Stimulated activated CD4-positive, alpha-beta T cell treated with anti-CD3 and anti-CD28 coated beads, Interleukin-1b, Interleukin-23, amount 100 ng/mL, for 1 hour (primary cell): ENCODE measurements at places on chromosomes 2 and 18.
A peak's percentile ranks its signal among the peaks of the same experiment; 100 is the strongest.

- no peak for DNase-seq
These were observed 61.8 kb downstream of the BIN1 start for GRCh38 chr2:127044977-127045661.

DNA sequence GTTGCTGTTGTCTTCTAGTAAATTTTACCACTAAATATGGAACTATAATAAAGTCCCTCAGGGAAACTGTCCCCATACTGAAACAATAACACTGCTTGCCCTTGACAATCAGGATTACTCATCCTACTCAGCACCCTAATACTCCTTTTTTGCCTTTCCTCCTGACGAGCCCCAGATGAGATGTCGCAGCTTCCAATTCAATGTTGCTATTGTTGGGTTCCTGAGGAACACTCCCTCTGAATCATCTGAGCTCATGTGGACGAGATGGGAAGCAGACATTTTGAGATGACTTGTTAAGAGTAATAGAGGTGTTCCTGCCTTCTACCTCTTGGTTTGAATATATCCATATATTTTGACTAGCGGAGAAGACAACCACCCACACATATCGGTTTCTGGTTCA lies 187.8 kb upstream of the FAM98A start:
- no peak for DNase-seq

- DNase-seq: peak; percentile 17
These were observed 43.1 kb downstream of the KCTD18 start for GRCh38 chr2:200466425-200467418.

DNA sequence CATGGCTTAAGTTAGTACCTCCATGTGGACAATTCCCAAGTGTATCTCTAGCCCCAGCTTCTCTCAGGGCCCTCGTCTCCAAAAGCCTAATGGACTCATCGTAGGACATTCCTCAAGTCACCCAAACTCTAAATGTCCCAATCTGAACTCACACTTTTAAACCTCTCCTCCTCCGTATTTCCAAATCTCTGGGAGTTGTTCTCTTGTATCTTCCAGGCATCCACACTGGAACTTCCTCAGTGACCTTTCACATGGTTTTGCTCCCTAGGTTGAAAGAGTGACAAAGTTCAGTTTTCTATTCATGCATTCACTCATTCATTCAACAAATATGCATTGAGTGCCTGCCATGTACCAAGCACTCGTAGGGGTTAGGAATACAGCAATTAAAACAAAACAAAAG lies 220.2 kb downstream of the ALPK2 start:
- DNase-seq: no peak

DNA sequence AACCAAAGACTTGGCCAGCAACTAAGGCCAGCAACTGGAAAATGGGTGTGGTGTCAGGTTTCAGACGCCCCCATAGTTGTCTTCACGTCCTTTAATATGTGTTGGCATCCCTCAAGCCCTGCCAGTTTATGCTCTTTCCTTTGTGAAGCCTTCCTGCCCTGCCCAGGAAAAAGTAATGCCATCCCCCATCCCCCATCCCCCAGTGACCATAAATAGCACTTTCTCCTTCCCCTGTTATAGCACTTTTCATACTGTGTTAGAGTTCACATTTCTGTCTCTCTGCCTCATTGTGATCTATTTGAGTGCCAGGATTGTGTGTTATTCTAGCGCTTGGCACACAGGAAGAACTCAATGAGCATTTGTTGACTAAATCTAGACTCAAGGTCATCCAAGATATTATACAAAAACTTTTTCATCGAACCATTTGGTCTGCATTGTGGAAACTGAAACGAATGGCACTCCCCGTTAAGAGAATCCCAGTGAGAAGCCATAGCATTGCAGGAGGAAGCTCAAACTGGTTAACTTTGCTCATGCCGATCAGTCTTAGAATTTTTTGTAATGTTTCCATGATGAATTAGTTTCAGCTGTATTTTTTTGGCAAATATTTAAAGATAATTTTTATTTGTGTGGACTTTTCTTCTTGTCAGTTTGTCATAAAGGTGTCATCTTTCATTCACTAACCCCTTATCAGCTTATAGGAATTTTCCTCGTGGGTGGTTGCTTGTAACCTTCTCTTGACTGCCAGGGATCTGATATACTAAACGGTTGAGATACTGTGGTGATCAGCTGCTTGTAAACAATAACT lies 15.7 kb downstream of the CRIM1 start:
- no peak for DNase-seq

GRCh38 chr2:149055751-149056150 lies 17.3 kb downstream of the LYPD6B start:
- DNase-seq: no peak

DNA sequence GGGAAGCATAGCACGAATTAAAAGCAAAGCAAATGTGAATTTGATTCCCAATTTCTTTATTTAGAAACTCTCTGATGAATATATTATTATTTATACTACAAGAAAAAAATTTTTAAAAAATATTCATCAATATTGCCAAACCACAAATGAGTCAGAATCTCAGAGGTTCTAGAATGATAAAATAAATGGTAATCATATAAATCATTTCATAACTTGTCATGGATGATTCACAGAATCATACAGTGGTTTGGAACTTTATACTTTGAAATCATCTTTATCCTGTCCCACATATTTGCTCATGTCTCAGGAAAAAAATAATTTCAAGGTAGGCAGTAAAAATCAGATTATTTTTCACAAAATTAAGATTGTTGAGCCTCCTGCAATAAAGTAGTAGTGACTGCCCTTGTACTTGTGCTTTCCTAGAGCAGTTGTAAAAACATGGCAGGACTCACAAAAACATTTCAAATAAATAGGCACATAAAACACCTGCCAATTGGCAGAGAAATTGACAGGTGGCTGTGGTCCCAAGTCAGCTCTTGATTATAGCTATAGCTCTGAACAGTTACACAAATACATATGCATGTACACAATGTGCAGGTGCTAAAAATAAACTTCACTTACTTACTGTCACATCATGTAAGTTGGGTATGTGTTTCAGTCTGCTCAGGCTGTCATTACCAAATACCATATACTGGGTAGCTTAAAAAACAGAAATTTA lies 273.9 kb upstream of the SESTD1 start:
- no peak for DNase-seq

GRCh38 chr18:79552696-79553095 lies 126.9 kb upstream of the CTDP1 start:
- no peak for DNase-seq

DNA sequence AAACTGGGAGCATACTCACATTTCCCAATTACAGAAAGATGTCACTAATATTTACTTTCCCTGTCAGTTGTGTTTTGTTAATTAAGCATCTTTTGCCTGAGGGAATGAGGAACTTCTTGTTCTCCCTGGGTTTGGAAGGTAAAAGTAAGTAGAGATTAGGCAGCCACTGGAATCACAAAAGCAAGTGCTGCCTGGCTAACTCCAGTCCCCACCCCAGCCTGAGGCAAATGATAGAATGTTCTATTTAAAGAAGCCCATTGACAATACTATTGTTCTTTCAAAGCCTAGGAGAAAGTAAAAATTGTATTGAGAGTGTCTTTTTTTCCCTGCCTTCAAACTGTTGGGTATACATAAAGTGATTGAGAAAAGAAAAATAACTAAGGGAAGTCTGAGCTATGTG lies 93.8 kb downstream of the MBD2 start:
- no peak for DNase-seq

GRCh38 chr2:228556717-228557116 lies 375.2 kb upstream of the SPHKAP start:
- DNase-seq: no peak

GRCh38 chr18:28412521-28412920 lies 235.6 kb upstream of the CDH2 start:
- no peak for DNase-seq

DNA sequence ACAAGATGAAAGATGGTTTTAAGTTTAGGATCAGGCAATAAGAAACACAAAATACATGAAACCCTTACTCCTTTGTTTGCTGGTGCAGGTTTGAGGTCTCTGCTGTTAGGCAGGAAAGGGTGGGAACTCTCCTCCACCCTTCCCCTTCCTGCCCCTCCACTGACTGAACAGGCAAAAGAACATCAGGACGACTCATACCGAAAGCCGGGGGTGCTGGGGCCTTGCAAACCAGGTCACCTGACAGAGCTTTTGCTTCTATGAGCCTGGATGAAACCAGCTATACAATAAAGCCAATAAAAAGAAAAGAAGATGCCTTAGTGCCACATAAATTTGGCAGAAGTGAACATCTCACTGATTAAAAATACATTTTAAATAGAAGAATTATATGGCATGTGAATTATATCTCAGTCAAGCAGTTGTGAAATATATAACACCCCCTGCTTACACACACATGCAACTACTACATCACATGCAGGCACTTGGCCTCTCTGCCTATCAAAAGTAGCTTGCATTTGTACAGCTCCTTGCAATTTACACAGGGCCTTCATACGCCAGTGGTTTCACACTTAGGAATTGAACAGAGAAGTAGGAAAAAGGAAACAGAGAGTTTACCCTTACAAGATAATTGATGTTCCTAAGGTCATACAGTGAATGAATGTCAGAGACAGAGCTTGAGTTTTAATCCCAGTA lies 215.1 kb upstream of the TRIB2 start:
- DNase-seq: peak; percentile 31

DNA sequence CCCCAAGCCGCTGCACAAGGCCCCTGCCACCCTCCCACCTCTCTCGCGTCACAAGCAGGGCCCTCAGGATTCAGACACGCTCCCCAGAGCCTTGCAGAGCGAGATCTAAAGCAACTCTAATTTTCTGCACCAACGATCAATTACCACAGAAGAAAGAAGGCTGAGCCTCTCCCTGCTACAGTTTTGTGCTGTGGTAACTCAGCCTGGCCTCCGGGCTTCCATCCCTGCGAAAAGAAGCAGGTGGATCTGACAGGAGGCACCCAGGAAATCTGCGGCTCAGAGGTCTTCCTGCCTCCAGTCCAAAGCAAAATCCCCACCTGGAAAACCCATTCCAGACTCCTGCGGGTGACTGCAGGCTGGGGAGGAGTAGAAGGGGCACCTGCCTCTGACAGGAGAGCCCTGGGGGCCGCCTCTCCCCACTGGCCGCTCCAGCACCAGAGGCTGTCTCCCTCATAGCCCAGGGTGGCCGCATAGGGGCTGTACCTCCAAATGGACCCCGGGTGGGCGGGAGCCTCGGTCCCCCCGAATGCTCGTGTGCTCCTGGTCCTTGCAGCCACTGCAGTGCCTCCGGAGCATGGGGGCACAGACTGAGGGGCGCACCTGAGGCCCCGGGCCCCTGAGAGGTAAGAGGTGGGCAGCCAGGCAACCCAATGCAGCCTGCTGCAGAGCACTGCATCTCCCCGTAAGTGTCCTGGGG lies 31.0 kb downstream of the PXDN start:
- DNase-seq: no peak

GRCh38 chr2:63571291-63571690 lies 17.0 kb downstream of the WDPCP start:
- DNase-seq: no peak

DNA sequence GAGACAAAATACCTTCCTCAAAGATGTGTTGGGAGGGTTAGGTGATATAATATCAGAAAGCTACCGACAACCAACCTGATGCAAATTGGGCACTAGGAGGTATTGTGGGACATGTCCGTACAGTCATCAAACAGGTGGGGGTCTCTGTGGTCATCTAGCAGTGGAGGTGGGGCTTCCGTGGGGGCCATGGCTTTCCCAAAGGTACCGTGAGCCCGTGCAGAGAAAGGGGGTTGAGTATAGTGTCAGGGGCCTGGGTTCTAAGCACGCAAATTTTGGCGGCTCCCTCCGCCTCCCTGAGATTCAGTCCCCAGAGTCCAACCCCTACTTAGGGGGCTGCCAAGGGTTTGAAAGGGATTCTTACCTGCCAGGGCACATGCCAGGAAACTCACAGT lies 32.6 kb downstream of the HJURP start:
- DNase-seq: no peak

- DNase-seq: no peak
These were observed 33.8 kb downstream of the INSIG2 start for GRCh38 chr2:118121986-118122524.

DNA sequence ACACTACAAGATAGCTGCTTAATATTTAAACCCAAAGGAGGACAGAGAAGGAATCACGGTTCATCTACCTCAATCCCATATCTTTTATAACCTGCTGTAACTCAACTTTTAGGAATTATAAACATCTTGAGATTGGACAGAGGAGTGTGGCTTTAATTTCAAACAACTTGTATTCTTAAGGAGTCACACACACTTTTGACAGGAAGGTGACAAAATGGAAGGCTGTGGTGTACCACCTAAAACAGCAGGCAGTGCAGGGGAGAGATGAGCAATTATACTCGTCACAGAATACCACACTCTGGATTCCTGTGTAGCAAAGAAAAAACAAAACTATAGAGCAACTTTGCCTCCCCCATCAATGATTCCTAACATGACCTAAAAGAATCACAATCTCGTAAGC lies 194.8 kb downstream of the ZEB2 start:
- no peak for DNase-seq

- no peak for DNase-seq
These were observed 773.0 kb downstream of the CPS1 start for GRCh38 chr2:211329421-211329820.

DNA sequence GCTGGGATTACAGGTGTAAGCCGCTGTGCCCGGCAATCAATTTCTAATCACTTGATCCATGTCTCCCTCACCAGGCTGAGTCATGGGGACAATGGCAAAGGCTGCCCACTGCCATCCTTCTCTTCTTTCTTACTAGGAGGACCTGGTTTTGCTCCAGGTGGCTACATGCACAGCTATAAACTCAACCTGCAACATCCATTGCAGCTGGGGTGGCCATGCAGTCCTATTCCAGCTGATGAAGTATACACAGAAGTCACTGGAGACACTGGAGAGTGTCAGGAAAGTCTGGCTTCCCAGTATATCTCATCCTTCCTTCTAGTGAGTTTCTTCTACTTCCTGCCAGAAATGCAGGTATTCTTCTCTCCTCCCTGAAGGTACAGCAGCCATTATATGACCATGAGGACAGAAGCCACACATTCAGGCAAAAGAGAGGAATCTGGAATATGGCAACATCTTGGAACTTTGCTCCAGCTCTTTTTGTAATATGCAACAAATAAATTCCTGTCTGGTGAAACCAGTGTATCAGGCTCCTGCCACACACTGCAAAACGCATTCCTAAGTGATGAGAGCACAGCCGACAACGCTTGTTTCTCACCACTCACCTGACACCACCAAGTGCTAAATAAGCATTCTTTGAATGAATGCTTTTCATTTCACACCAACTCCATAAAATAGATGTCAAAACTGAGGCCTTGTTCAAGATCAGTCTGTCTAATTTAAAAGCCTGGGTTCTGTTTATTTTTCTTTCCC lies 32.3 kb downstream of the SCTR start:
- DNase-seq: no peak

- DNase-seq: no peak
These were observed 361.2 kb downstream of the RND3 start for GRCh38 chr2:150126143-150126740.

- no peak for DNase-seq
These were observed 25.4 kb downstream of the TET3 start for GRCh38 chr2:74010087-74010541.

- DNase-seq: no peak
These were observed 146.6 kb upstream of the ITGA6 start for GRCh38 chr2:172280571-172281361.
